Hematopoietic multipotent progenitor cell treated with erythropoietin and hydrocortisone succinate and interleukin-3 and kit ligand, for 8 days (in vitro differentiated cells): ENCODE measurements at places on chromosomes 7 and 10.

- DNase-seq = no peak
Observed at GRCh38 chr7:26614503-26614902, 249.9 kb downstream of the SKAP2 start.

GRCh38 chr10:12709000-12709401 lies 292.5 kb downstream of the CCDC3 start:
- DNase-seq = no peak

GRCh38 chr7:116500078-116500853 lies 728 bp downstream of the CAV2 start:
- DNase-seq = no peak

DNA sequence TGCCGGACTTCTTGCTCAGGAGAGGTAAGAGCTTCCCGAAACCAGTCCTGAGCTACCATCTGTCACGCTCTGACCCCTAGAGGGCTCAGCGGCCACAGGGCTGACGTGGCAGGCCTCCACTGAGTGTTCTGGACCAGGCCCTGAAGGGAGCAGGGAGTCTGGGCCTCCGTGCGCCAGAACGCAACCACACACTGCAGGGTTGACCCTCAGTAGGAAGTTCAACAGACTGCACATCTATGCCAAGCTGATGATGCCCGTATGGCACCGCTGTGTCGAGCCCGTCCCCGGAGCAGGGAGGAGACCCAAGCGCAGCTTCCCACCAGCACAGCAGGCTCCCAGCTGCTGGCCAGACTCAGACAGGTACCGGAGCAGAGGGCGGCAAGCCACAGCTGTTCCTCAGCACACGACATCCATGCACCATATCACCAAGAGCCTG lies 39.2 kb downstream of the CAMK2B start:
- no peak for DNase-seq

GRCh38 chr7:152967958-152968357 lies 208.4 kb downstream of the ACTR3B start:
- DNase-seq = no peak

GRCh38 chr10:61454541-61454940 lies 1.4 kb upstream of the TMEM26 start:
- no peak for DNase-seq

GRCh38 chr7:30225863-30226613 lies 58.4 kb upstream of the ZNRF2 start:
- peak; percentile 29 for DNase-seq

- no peak for DNase-seq
Observed at GRCh38 chr10:3281941-3282673, 109.5 kb upstream of the PITRM1 start.

GRCh38 chr7:113768387-113768786 lies 150.4 kb downstream of the PPP1R3A start:
- DNase-seq = no peak

GRCh38 chr7:105020926-105021325 lies 6.9 kb downstream of the KMT2E start:
- no peak for DNase-seq

DNA sequence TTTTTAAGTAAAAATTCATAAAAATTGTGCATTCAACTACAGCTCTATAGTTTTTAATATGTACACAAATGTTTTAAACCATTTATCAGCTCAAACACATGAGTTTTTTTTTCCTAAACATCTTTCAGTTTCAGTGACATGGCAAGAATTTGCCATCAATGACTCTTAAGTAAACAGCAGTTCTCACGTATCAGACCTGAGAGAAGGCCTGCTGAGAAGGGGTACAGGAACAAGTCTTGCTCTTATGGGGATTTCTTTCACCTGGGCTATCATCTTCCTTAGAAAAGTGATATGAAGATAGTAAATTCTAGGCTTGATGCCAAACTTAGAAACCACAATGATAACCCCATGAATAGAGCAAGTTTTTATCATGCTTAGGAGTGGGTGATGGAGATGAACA lies 467.8 kb downstream of the ARL4A start:
- DNase-seq = no peak

DNA sequence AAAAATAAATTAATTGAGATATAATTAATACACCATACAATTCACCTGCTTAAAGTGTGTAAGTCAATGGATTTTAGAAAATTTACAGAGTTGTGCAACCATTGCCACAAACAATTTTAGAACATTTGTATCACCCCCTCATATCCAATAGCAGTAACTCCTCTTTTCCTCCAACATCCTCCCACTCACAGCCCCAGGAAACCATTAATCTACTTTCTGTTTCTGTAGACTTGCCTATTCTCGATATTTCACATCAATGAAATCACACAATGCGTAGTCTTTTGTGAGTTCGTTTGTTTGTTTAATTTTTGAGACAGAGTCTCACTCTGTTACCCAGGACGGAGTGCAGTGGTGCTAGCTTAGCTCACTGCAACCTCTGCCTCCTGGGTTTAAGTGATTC lies 13.7 kb upstream of the HERC4 start:
- DNase-seq = no peak
